ENCODE measurements at places on chromosomes 2 and 18.

DNA sequence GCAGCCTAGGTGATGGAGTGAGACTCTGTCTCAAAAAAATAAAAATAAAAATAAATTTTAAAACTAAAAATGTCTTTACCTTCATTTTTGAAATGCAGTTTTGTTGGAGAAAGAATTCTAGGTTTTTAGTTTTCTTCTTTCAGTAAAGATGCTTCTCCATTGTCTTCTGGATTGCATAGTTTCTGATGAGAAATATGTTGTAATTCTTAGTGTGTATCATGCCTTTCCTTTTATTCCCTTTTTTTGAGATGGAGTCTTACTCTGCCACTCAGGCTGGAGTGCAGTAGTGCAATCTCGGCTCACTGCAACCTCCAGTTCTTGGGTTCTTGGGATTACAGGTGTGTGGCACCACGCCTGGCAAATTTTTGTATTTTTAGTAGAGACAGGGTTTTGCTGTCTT is 130.0 kb upstream of the FBXO11 start:
- DNase-seq, result no peak

DNA sequence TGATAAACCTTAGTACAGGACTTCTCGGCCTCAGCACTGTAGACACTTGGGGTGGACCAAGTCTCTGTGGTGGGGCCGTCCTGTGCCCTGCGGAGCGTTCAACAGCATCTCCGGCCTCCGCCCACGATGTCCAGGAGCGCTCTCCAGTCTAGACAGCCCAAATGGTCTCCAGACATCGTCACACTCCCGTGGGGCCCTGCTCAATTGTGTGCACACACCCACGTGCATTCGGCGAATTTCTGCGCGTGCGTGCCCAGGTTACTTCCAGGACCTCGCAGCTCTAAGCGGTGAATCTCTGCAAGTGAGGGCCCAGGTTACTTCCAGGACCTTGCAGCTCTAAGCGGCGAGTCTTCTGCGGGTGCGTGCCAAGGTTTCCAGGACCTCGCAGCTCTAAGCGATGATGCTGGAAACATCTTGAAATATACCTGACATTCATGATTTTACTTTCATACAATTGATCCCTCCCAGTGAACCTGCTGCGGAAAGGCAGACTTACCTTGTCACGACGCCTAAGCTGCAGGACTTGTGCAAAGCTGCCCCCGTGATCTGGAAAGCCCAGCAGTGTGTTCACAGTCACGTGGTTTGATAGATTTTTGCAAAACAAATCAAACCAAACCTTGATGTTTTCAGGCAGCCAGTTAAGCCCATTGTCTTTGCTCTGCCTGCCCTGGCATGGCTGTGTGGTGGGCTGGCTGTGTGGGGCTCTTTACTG is 16.1 kb upstream of the OTOS start:
- DNase-seq, result no peak

- DNase-seq, result no peak
Observed at GRCh38 chr2:32847734-32848133, 99.0 kb upstream of the LTBP1 start.

DNA sequence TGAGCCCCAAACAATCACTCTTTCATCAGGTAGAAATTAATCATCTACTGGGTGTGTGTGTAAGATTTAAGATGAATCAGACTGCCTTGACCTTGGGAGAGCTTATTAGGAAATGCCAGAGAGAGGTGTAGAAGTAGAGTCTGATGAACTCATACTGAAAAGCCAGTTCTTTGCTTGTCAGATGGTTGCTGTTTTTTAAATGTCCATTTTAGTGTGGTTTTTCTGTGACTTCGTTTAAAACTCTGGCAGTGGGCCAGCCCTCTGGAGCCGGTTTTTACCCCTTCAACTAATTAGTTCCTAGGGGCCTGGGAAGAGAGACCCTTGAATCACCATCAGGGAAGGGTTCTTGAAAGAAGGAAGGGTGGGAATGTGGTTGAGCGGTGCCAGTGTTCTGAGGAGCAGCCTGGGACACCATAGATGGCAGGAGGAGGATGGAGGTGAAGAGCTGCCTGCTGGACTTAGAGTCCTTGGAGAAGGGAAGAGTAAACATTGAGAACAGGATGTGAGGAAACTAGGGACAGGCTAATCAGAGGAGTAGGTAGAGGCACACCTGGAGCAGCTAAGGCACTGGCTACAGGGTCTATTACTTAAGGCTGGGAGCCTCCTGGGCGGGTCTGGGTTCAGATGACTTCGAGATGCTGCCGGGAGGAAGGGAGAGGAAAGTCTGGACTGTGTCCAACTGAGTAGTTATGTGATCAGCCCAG is 66.1 kb downstream of the LRRFIP1 start:
- no peak for DNase-seq

DNA sequence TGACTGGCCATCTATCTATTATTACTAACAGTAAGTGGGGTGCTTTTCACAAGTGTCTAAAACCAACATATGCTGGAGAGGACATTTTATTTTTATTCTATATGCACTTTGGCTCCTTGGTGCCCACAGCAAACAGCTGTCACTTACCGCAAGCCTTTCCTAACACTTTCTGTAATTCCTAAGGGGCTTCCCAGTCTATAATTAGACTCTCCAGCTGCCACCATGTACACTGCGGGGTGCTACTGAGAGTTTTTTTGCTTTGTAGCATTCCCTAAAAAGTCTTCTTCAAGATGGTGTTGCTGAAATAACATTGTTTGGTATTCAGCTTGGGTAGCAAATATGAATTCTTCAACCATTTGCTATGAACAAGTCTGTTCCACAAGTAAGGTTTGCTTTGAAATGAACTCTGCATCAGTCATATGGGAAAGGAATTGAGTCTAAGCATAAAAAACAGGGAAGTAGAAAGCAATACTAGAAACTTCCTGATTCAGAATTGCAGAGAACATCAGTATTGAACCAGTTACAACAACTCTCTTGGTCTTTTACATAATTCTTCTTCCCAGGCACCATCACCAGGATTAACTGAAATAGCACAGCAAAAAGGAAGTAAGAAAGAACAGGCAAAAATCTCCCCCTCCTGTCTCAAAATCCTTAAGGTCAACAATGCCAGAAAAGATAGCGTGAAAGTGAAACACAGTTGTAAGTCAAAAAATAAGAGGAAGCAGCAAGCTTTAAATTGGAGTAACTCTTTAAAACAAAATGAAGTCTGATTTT is 28.6 kb downstream of the EPB41L3 start:
- DNase-seq, result no peak

DNA sequence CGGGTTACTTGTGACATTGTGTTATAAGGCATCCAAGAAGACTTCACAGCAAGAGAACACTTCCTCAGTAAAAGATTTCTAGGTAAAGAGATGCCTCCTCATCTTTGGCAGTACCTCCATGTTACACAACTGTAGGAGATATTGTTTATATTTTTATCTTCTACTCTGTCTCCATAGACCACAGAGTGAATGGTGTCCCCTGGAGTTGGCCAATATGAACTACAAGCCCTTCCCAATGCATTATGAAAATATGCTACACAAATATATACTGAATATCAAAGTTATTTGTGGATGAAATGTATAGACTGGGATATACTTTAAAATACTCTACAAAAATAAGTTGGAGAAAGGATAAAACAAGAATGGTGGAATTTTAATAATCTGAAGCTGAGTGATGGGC is 46.7 kb downstream of the MBOAT2 start:
- no peak for DNase-seq

DNA sequence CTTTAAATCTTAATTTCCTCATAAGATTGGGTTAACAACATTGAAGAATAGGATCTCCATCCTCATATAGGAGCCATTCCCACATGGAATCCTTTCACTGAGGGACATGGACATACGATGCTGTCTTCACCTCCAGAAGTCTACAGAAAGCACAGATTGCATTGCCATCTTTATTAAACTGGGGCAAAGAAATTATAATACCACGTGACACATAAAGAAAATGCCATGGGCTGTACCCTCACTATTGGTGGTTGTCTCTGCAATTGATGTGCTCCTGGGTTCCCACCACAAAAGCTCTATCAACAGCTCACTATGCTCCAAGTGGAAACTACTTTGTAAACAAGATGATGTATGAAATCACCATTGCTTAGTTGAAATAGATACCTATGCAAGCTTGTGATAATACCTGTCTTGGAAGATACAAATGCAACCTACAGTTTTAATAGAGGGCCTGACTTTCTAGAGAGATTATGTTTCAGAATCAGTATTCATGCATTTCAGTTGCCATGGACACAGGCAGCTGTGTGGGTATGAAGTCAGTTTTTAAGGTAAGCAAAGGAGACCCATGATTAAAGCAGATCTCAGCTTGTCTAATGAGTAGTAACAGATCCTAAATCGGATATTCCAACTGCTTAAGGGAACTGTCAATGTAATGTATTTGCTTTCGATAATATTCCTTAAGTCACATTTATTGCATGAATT is 337.0 kb downstream of the RAD51AP2 start:
- DNase-seq, result peak; percentile 44

- DNase-seq, result no peak
Observed at GRCh38 chr2:97766567-97766966, 53.2 kb downstream of the ZAP70 start.

DNA sequence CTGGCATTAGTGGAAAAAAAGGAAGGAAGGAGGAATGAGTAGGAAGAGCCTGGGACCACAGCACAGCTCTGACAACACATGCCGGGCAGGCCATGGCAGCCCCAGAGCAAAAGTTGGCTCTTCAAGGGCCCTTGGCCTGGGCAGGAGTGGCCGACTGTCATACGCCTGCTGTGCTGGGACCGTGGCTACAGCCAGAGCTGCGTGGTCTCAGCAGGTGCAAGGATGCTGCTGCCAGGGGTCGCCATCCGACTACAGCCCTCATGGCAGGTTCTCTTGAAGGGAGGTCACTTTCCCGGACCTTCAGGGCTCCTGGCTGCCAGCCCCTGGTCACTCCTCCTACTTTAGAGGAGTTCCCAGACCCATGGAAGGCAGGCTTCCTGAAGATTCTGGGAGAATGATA is 109.9 kb downstream of the ARL4C start:
- DNase-seq, result no peak

GRCh38 chr2:174618179-174618578 is 20.6 kb upstream of the WIPF1 start:
- DNase-seq, result no peak

DNA sequence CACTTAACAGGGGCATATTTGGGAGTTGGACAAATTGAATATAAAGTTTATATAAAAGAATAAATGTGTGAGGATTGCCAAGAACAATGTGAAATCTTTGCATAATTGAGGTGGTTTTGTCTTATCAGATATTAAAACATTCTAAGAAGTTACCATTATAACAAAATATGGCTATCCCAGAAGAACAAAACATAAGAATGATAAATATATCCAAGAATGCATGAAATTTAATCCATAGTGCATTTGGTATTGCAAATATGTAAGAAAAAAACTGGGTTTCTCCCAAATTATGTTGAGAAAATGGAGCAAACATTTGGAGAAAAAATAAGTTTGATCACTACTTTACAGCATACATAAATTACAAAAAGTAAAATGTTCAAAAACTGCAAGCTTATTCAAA is 562.4 kb downstream of the RNF144A start:
- DNase-seq, result no peak

DNA sequence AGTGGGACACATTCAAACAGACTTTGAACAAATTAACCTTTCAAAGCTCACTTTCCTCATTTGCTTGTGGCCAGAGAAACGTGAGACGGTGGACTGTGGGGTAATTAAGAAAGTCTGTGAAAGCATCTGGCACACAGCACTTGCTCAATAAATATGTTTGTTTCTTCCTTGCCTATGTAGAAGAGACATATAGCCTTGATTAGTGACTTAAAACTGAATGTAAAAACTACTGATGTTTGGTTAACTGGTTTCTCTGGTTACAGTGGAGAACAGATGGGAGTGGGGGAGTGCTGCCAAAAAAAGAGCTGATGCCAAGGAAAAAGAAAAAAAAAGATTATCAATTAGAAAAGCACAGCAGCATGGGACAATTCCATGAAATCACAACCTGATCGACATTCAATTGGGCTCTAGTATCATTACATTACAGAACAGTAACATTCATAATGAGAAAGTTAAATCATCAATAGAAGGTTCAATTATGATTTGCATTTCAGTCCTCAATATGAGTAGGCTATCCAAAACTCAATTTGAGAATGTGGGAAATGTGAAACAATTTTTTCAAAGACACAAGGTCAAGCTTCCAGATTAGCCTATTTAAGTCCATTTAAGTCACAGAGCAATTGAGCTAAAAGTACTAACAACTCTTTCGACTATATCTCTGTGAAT is 14.7 kb downstream of the CUL3 start:
- no peak for DNase-seq

DNA sequence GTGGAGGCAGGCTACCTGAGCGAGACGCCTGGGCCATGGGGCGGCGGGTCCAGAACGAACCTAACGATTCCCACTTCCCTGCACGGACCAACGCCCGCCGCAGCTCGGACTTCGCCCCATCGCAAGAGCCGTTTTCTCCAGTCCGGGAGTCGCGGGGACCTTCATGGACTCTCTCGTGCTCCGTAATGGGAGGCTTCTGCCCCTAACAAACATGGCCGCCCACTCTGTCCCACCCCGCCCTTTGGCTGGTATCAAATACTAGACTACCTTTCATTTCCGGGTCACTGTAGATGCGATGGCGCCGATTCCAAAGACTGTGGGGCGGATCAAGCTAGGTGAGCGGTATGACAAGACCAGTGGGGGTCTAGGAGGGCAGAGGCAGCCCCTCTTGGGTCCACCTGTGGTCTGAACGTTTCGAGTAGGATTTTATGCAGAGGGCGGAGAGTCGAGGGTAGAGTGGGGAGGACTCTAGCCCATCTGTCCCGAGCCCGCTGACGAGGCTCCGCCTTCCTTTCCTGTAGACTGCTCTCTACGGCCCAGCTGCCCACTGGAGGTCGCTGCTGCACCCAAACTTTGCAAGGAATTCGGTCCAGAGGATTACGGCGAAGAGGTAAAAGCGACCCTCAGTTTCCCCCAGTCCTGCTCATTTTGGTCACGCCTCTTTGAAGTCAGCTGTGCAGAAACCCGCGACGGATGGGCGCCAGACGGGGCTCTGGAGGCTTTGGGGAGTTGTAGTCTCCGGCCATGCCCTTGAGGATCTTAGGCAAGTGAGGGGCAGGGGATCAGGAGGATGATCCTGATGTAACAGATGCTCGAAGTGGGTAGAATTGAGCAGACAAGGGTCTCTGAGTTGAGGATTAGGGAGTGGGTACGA is at the start of the genes CCDC142 and TTC31:
Gene CCDC142, minus strand, starts transcription at position 198 of the 874 bp plus-strand sequence. Its CDS starts 161 bp downstream, at position 37.
Gene TTC31, plus strand, starts transcription at position 281 of the 874 bp plus-strand sequence. Its CDS starts 15 bp downstream, at position 296.
- peak; percentile 92 for DNase-seq

- DNase-seq, result no peak
Observed at GRCh38 chr2:171134624-171135230, 26.0 kb downstream of the TLK1 start.

DNA sequence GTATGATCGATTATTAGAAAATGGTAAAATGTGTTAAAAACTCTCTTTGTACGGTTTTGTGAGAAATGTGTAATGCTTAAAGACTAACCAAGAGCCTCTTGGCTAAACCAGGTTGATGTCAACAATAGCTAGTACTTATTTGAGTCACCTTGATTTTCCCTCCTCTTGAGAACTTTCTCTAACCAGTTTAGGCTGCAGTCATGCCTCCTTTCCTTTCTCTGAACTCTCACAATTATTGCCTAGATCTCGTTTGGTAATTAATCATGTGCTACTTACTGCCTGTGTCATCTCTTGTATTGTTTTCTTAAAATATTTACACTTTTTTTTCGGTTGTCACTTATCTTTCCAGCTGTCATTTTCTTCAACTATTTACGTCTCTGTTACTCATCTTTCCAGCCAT is 1.1 kb upstream of the EPC2 start:
- no peak for DNase-seq

Data from NCI-H1436 (cell line).